ENCODE measurements at places on chromosomes 4 and X.
A peak's percentile ranks its signal among the peaks of the same experiment; 100 is the strongest.

DNA sequence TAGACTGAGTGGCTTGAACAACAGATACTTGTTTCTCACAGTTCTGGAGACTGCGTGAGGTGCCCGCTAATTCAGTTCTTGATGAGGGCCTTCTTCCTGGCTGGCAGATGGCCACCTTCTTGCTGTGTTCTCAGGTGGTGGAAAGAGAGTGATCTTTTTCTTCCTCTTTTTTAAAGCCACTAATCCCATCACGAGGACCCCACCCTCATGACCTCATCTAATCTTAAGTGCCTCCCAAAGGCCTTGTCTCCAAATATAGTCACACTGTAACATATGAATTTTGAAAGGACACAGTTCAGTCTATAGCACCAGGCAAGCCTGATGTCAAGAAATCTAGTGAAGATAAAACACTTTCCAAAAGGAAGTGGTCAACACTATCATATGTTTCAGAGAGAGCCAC, 12.4 kb downstream of the VAMP7 start:
- DNase-seq: no peak

DNA sequence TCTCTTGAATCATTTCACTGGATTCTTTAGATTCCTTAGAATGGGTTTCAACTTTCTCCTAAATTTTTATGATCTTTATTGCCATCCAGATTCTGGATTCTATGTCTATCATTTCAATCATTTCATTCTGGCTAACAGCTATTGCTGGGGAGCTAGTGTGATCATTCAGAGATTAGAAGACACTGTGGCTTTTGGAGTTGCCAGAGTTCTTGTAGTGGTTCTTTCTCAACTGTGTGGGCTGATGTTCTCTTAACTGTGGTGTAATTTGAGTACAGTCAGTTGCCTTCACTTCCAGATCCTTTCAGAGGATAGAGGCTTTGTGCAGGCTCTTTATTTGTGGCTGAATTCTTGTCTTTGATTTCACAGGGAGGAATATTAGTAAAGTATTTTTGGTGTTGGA, 12.1 kb upstream of the CSN2 start:
- no peak for DNase-seq

- peak; percentile 72 for DNase-seq
These were observed 468 bp downstream of the ZMYM3 start for GRCh38 chrX:71253253-71254091.

DNA sequence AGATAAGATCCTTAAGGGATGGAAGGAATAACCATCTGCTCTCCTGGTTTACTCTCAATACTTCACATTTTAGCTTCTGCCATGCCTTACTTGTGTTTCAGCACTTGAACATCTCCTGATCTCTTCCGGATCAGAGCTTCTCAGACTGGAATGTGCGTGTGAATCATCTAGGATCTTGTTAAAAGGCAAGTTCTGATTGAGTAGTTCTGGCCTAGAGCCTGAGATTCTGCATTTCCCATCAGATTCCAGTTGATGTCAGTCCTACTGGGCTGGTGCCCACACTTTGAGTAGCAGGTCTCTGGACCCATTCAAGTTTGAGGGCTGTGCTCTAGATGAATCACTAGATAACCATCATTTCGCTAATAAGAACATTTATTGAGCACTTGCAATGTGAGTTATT, 20.0 kb downstream of the NDP start:
- peak; percentile 16 for DNase-seq

GRCh38 chrX:11754958-11755645, 2.9 kb upstream of the MSL3 start:
- DNase-seq: no peak

DNA sequence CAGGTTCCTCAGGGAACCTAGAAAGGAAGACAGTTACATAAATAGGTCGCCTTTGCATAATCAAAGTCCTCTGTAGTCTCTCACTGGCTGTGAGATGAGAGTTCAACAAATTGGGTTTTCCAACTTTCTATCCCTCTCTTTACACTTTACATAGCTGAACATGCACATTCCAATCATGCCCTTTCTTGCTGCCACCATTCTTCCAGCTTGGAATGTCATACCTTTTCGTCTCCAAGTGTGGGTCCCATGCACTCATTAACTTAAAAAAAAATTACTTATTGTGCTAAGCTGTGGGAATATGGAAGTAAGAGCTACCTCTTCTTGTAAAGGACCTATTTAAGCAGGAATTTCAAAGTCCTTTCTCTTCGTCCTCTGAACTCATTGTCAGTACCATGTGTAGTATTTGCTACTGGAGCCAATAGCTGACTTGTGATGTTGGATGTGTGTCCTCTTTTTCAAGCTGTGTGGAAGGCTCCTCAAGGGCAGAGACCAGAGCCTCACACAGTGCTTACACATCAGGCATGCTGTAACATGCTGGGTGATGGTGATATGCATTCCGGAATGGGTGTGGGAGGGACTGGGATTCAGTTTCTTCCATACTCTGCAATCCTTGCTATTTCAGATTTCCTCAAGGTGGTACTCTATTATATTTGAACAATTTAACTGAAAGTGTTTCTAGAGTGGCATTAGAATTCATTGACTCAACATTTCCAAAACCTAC, 7.1 kb downstream of the ENOPH1 start:
- peak; percentile 52 for DNase-seq

GRCh38 chrX:11664211-11665167, 1.2 kb downstream of the ARHGAP6 start:
- peak; percentile 16 for DNase-seq

GRCh38 chr4:140260227-140260626, 106.2 kb upstream of the MAML3 start:
- peak; percentile 67 for DNase-seq

DNA sequence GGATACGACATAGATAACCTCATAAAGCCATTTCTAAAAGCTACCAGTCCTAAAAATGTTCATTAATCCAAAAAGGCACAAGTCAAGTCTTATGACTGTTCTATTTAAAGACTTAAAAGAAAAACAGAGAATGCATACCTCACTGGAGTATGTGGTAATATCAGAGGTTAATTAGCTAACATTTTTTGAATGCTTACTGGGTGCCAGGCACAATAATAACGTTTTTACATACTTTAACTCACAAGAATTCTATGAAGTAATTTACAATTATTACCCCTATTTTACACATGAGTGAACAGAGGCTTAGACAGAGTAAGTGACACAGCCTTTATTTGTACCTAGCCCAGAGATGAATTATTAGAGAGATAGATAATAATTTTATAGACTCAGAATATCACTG, 207.5 kb downstream of the PDGFC start:
- DNase-seq: peak; percentile 29

GRCh38 chrX:9658409-9658808, 107.2 kb downstream of the GPR143 start:
- DNase-seq: no peak
